HAP-1 (cell line): ENCODE measurements at places on chromosomes 6 and 20.

DNA sequence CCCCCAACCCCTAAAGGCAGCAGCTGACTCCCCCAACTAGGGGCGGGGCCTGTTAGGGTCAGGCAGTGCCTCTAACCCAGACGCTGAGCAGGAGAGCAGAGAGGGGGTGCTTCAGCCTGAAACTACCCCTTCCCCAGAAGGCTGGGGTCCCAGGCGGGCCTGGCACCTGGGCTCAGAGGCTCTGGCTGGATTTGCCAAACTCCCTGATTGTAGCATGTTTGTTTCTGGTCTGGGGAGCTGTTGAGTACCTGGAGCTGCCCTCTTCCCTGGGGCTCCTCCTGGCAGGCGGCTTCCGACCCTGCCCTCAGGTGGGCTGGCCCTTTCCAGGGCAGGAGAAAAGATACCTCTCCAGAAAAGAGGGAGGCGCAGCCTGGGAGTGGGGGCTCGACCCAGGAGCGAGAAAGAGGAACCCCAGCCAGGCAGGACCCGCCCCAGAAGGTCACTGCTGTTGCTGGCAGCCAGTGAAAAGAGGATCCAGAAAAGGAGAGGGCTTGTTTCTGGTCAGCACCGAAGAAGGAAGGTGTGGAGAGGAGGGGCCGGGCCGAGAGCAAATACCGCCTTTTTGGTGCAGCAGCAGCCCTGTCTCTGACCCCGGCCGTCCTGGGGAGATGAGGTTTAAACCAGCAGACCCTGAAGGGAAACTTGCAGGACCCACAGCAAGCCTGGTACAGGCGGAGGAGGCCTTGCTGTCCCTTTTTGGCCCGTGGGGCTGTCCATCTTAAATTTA is 810 bp upstream of the ABHD16B start:
- no peak for DNase-seq

GRCh38 chr20:47102629-47103028 is 208.0 kb downstream of the EYA2 start:
- DNase-seq, result no peak

DNA sequence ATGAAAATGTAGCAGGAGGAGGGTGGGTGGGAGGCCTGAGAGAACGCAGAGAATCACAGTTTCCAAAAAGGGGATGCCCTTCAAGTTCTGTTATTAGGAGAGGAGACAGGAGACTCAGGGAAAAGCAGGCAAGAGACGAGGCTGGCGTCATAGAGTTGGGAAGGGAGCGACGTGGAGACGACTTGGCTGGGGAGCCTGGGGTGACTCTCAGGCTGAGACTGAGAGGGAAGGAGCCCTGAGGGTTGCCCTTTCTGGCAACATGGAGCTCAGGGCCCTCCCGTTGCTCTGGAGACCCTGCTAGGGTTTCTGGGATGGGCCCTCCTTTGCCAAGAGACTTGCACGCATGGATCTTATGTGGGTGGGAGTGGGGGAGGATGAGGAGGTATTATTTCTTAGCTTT is 108.9 kb downstream of the CDH4 start:
- no peak for DNase-seq

- DNase-seq, result no peak
Observed at GRCh38 chr6:2021713-2022125, 223.7 kb downstream of the GMDS start.

GRCh38 chr20:19936466-19937200 is 80.5 kb upstream of the NAA20 start:
- DNase-seq, result no peak

DNA sequence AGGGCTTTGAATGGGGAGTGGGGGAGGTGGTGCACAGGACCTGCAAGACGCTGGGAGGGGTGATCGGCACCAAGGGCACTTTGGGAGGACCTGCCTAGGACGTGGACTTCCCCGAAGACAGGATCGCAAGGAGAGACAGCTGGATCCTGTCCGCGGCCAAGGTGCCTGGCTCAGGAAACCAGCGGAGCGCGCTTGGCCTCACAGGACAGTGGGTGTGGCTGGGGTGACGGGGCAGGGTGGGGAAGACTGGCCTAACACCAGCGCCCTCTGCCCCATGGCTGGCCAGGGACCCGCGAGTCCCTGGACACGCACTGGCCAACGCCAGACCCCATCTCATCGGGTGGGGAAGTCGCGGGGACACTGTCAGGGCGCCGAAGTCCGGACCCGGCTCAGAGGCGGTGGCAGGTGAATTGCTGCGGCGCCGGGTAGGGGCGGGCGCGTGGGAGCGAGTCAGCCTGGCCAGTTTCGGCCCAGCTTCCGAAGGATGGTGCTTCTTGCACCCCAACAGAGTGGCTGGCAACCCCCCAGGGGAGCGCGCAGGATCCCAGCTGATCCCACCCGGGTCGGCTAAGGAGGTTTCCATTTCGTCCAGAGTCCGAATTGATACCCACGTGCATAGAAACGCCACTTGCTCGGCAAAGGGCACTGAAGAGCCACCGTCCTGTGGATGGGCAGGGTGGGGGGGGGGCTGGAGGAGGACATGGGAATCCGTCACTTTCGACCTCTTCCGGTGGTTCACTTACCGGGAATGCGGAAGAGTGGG is 785 bp upstream of the THBD start:
- DNase-seq, result no peak

DNA sequence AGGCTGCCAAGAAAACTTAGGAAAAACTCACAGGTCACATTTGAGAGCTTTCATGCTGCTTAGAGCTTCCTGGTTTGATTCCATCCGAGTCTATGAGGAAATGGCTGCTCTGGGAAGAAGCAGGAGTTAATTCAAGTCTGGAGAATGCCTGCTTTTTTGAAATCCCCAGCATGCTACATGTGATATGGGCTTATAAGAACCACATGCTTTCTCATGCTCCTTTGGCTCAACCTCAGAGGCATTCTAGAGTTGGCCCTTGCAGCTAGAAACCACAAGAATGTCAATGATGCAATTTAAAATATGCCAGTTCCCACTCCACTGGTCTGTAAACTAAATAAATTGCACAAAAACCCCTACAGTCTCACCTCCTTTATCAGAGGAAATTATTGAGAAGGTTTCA is 142.9 kb upstream of the OLIG3 start:
- DNase-seq, result no peak

GRCh38 chr20:32585586-32586127 is 524 bp upstream of the NOL4L start:
- DNase-seq, result no peak
